ENCODE measurements at places on chromosomes 16 and 17.

DNA sequence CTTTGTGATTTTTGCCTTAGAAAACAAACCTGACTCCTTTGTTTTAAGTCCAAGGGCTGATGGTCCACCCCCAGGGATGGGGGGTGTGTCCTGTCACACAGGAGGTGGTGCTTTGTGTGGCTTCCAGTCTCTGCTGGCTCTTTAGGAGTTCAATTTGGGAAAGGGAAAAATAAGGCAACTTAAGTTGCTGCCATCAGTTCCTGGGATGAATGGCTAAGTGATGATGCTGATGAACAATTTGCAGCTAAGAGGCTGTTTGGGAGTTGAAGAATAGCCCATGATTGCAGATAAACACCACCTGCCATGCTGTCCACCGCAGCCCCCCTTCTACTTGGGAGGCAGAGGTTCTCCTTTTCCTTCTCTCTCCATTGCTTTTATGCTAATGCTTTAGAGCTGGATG, 40.2 kb downstream of the ARL4D start:
- no peak for DNase-seq

GRCh38 chr17:70317421-70317820, 148.1 kb downstream of the KCNJ2 start:
- no peak for DNase-seq

GRCh38 chr17:31853911-31854470, 5.1 kb downstream of the COPRS start:
- no peak for DNase-seq

DNA sequence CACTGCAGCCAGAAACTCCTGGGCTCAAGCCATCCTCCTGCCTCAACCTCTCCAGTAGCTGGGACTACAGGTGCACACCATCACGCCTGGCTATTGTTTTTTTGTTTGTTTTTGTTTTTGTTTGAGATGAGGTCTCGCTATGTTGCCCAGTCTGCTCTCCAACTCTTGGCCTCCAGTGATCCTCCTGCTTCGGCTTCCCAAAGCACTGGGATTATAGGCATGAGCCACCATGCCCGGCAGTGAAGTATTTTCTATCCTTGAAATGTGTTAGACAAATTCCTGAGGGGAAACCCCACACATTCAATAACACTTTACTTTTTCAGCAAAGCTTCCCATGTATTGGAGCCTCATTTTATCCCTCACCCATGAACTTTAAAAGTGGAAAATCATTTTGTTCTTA, 81.2 kb upstream of the KIFC3 start:
- no peak for DNase-seq

DNA sequence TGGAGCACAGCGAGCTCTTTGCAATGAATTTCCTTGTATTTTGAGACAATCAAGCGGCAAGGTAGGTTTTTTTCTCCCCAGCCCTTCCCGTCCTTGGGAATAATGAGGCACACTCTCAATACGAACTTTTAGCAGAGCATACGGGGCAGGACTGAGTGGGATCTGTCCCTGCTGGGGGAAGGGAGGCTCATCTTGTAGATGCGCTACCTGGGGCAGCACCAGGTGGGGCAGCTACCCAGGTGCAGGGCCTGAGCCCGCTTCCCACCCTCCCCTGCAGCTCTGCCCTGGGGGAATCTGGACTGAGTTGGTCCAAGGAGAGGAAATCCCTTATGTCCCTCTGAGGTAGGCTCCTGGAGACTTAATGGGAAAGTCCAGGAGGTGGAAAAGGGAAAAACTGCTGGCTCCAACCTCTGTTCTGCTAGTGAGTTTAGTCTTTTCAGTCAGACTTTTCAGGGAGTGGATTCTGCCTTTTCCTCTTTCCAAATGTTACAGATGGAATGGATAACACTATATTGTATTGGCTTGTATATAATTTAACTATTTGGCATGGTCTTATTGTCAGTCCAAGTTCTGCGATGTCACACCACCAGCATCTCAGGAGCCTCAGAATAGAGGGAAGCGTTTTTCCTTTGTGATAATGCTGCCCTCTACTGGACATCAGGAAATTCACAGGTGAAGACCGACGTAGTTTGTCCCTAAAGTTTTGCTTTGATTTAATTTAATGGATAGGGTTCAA, 9.6 kb upstream of the CES1 start:
- DNase-seq: peak; percentile 8

DNA sequence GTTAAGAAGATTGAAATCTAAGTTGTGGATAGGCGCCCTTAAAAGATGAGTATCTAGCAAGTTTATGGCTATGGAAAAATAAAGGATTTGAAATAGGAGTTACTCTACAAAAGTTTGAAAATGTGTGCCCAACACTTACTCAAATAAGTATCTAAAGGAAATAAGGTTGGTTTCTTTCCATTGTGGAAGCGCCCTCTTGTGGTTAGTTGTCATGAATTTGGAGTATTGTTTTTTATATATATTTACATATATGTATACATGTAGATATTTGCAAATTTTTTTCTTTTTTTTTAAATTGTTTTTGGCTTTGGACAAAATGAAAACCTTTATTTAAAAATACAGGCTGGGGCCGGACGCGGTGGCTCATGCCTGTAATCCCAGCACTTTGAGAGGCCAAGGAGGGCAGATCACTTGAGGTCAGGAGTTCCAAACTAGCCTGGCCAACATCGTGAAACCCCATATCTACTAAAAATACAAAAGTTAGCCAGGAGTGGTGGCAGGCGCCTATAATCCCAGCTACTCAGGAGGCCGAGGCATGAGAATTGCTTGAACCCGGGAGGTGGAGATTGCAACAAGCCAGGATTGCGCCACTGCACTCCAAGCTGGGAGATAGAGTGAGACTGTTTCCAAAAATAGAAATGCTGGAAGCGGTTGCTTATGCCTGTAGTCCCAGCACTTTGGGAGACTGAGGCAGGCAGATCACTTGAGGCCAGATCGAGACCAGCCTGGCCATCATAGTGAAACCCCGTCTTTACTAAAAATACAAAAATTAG, 24.0 kb upstream of the VPS4A start:
- no peak for DNase-seq

GRCh38 chr17:21387616-21388015, 11.5 kb downstream of the KCNJ12 start:
- no peak for DNase-seq

- DNase-seq: no peak
These were observed 10.9 kb downstream of the ZNF200 start for GRCh38 chr16:3223913-3224515.

GRCh38 chr17:30579610-30580315, 102.6 kb downstream of the GOSR1 start:
- DNase-seq: no peak
